Epithelial cell of alveolus of lung (primary cell): ENCODE measurements at places on chromosomes 6 and 20. TPM values are rescaled to one million over a fixed set of nuclear protein-coding genes. Genes with fewer than 3 reads are reported as not detected.

The PHIP gene
- 11.5 and 23.6 TPM in 2 replicates for total RNA-seq

The CARMIL1 gene
- 3.4 and 7.6 TPM in 2 replicates for total RNA-seq

The SAMD3 gene
- 0.39 TPM in 1 of 2 replicates, not detected in the other for total RNA-seq

The IL17A gene
- not detected in 2 replicates for total RNA-seq

The RTN4IP1 gene
- total RNA-seq, result 5.9 and 7.0 TPM in 2 replicates

The PAK5 gene
- not detected in 2 replicates for total RNA-seq

The CNBD2 gene
- 3.4 and 6.2 TPM in 2 replicates for total RNA-seq

The TRAPPC3L gene
- total RNA-seq, result not detected in 2 replicates

The BTN1A1 gene
- total RNA-seq, result not detected in 2 replicates

The ATAT1 gene
- total RNA-seq, result 3.8 and 3.9 TPM in 2 replicates

The PDYN gene
- not detected in 2 replicates for total RNA-seq

The TDRD6 gene
- 0.16 TPM in 1 of 2 replicates, not detected in the other for total RNA-seq

The TRERF1 gene
- total RNA-seq, result 5.9 and 11.9 TPM in 2 replicates

The HLA-DMB gene
- total RNA-seq, result 4.6 TPM in 1 of 2 replicates, not detected in the other

The MAP3K5 gene
- total RNA-seq, result 12.2 and 21.2 TPM in 2 replicates

The HLA-DOB gene
- 0.16 and 0.26 TPM in 2 replicates for total RNA-seq

The SNAP91 gene
- total RNA-seq, result under 0.01 and 0.52 TPM in 2 replicates
